Activated naive CD4-positive, alpha-beta T cell treated with anti-CD3 and anti-CD28 coated beads for 36 hours (primary cell): ENCODE measurements at places on chromosomes 1 and 21. TPM values are rescaled to one million over a fixed set of nuclear protein-coding genes. Genes with fewer than 3 reads are reported as not detected.

- no peak for DNase-seq
Observed at GRCh38 chr1:246527402-246528088, 20.5 kb upstream of the SMYD3 start.

GRCh38 chr1:35539073-35539823, 18.0 kb downstream of the KIAA0319L start:
- DNase-seq: peak; percentile 49

DNA sequence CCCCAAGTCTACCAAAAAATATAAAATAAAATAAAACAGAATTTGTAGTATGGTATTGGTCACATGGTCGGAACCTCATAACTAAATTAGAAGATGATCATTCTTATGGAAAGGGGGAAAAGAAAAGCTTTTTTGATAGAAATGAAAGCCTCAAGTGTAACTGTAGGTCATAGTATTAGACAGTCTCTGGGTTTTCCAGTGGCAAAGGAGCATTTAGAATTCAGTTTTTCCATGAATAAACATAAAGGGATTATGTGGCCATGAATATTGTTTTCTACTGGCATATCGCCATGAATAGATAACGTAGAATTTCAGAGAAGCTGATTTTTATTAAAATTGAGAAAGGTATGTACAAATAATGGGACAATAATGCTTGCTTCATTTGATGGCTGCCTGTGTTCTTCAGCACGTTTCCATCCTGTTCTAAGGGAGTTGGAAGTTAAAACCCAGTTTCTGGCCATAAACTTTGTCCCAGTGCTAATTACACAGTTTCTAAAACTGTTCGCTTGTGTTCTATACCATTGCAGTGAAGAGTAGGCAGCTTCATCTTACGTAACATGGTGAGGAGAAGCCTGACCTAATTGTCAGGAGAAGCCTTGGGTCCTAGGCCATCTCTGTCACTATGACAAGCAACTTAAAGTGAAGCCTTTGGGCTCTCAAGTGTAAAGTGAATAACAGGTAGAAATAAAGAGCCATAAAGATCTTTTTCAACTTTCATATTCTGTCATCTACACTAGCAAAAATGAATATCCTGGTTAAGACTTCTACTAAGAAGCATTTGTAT, 70.5 kb upstream of the PGD start:
- DNase-seq: no peak

- DNase-seq: peak; percentile 75
Observed at GRCh38 chr1:151989211-151989862, 4.3 kb downstream of the S100A10 start.

GRCh38 chr1:159854693-159855192, 7.7 kb downstream of the VSIG8 start:
- peak; percentile 73 for DNase-seq

DNA sequence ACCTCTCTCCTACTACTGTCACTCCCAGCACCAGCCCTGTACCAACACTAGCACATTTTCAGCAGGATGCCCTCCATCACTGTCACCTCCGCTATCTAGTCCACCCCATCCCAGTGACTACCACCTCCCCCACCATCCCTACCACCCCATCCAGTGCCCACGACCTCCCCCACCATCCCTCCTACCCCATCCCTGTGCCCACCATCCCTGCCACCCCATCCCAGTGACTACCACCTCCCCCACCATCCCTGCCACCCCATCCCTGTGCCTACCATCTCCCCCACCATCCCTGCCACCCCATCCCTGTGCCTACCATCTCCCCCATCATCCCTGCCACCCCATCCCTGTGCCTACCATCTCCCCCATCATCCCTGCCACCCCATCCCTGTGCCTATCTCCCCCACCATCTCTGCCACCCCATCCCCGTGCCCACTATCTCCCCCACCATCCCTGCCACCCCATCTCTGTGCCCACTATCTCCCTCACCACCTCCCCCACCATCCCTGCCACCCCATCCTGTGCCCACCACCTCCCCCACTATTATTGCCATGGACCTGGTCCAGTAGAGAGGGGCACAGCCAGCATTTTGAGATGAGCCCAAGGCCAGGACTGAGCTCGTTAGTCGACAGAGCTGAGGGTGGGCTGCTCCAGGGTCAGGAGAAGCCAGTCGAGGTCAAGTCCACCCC, 45.7 kb downstream of the DISP3 start:
- DNase-seq: no peak

The PGBD5 gene
- total RNA-seq: not detected

GRCh38 chr1:61585714-61586113, 139.2 kb downstream of the TM2D1 start:
- no peak for DNase-seq

The LCE5A gene
- total RNA-seq: not detected

DNA sequence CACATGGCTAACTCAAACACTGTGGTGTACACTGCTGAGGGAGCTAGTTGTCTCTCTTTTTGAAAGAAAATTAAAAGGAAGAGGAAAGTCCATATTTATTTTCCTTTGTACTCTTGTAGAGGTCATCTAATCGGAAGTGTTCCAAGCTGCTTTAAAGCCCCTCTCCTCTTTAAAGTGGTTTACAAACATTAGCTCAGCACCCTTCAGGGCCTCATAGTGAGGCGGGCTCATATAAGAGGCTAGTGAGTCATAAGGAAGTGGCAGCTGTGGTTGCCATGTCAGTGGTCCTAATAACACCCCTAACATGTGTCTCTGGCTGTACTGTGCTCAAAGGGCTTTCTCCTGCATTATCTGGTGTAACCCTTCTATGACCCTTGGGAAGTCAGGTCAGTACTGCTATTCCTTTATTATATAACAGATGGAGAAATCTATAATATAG, 104.4 kb upstream of the SERBP1 start:
- no peak for DNase-seq

- no peak for DNase-seq
Observed at GRCh38 chr1:228403231-228403631, 3.4 kb downstream of the TRIM11 start.

The USH2A gene
- total RNA-seq: not detected

DNA sequence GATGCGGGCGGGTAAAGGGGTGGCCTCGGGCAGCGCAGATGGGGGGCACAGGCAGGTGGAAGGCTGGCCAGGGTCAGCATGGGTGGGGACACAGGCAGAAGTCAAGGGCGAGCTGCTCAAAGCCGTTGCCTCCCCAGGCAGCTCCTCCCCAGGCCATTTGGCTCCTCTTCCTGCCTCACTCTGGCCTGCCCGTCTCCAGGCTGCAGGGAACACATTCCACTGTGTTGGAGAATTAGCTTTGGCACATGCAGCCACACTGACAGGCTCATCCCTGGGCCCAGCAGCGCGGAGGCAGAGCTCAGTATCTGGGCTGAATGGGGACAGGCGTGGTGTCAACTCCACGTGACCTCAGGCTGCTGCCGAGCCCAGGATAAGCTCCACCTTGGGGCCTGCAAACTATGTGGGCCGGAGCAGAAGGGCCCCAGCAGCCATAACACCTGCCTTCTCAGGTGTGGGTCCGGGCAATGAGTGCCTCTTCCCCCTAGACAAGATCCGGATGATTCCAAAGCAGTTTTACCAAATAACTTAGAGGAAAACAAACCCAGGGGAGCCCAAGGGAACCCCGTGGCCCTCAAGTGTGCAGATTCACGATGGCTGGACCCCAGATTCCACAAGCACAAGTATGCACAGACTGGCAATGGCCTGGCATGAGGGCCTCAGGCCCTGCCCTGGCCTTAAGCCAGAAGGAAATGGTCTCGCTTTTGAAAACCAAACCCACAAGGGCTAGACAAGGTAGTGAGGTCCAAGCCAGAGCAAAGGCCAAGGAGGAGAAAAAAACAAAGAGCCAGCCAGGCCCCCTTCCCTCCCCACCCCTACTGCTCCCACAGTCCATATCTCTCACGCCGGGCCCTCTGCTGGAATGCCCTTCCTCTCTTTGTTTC, 40.2 kb downstream of the HSPG2 start:
- no peak for DNase-seq

DNA sequence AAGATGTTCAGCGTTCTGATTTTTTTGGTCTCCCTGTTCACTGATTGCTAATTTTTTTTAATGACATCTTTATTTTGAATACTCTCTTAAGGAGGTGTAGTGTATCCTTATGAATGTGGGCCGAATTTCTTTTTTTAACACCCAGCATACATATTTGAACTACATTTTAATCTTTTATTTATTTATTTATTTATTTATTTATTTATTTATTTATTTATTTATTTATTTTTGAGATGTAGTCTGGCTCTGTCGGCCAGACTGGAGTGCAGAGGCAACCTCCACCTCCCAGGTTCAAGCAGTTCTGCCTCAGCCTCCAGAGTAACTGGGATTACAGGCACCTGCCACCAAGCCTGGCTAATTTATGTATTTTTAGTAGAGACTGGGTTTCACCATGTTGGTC, 15.1 kb downstream of the ZBTB8A start:
- DNase-seq: no peak

DNA sequence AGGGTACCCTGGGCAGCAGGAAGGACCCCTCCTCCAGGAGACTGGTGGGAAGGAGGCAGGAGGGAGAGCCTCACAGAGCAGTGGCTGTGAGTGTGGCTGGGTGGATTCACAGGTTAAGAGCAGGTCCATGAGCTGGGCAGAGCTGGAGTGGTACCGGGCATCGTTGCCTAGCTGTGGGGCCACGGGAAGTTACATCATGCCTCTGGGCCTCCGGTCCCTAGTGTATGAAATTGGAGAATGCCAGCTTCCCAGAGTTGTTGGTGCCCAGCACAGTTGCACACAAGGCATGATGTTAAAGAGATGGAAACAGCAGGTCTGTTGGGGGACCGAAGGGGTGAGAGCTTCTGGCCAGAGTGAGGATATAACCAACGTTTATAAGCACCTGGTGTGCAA, 18.5 kb downstream of the FOXO6 start:
- no peak for DNase-seq
